ENCODE measurements at places on chromosomes 2 and 18.

DNA sequence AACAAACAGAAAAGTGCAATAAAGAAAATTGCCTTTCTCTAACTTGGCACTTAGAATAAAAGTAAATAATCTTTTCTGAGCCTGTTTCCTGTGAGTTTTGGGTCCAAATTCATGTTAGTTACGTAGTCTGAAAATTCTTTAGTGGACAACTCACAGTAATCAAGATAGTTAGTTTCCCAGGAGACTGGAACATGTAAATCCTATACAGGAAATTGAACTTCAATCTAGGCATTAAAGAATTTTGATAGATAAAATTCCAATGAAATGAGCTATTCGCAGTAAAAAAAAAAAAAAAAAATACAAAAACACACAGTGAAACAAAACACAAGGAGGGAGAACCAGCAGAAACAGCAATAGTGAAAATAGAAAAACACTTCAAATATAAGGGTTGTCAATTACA, 83.8 kb upstream of the REG3G start:
- DNase-seq: no peak

GRCh38 chr2:235011929-235012631, 60.3 kb downstream of the SH3BP4 start:
- no peak for DNase-seq

DNA sequence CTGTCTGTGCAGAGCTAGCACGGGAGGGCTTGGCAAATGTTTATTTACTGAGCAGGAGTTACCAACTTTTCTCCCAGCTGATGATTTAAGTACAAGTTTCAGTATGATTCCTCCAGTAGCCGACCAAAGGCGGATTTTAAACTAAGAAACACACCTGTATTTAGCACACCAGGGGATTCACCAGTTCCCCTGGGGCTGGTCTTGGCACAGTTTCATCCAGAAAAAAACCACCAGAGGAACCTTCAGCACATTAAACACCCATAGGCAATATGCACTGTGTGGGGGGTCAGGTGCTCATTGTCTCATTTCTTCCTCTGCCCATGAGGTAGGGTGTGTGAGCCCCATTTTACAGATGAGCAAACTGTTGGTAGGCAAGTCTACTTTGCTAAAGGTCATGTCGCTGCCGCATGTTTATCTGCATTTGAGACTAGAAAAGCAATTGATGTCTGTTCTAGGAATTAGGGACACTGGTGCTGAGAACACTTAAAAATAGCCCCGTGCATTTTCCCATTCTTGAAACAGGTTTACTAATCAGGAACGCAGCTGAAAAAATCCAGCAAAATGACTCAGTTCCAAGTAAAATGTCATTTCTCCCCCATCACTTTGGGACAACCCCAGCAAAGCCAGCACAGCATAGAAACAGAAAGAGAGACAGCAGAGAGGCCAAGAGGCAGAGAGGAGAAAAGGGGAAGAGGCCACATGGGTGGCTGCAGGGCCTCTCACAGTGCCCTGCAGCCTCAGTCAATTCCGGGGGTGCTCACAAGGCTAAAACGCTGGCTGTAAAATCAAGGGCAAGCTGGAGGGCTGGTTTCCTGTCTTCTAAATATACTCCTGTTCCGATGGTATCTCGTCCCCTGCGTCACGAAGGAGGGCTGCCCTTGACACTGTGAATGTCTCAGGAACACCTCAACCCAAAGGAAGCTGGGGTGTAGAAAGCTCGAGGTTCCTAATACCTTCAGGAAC, 166.8 kb upstream of the ID2 start:
- no peak for DNase-seq

GRCh38 chr2:172050479-172051125, 34.7 kb upstream of the DLX1 start:
- no peak for DNase-seq

- DNase-seq: no peak
Measured at GRCh38 chr18:34224423-34225217, at the start of gene NOL4. NOL4 (minus strand) TSS chr18:34224913; CDS start chr18:34223253, 1,660 bp downstream.

GRCh38 chr18:3177902-3178687, 41.7 kb downstream of the MYOM1 start:
- no peak for DNase-seq

GRCh38 chr2:3288470-3289170, 89.0 kb downstream of the EIPR1 start:
- no peak for DNase-seq

- no peak for DNase-seq
Measured at GRCh38 chr2:86661333-86661732, 37.7 kb upstream of the RNF103 start.
